ENCODE measurements at places on chromosomes 4 and X. TPM values are rescaled to one million over a fixed set of nuclear protein-coding genes. Genes with fewer than 3 reads are reported as not detected.
A peak's percentile ranks its signal among the peaks of the same experiment; 100 is the strongest.

FRG2 gene
- not detected for total RNA-seq

CLIC2 gene
- total RNA-seq = 8.2 TPM

ENAM gene
- 9.6 TPM for total RNA-seq

CITED1 gene
- total RNA-seq = not detected

L1CAM gene
- 10.0 TPM for total RNA-seq

FGF16 gene
- total RNA-seq = not detected

UCHL1 gene
- 12.8 TPM for total RNA-seq

TMEM271 gene
- total RNA-seq = not detected

ABCG2 gene
- total RNA-seq = 3.5 TPM

NXF3 gene
- total RNA-seq = 78.1 TPM

ARMCX2 gene
- 57.9 TPM for total RNA-seq

ARHGEF38 gene
- total RNA-seq = 20.4 TPM

CCSER1 gene
- 5.4 TPM for total RNA-seq

NAA11 gene
- not detected for total RNA-seq

- no peak for DNase-seq
Observed at GRCh38 chrX:154733066-154733425, 17.8 kb downstream of the GAB3 start.

- no peak for DNase-seq
Observed at GRCh38 chr4:168380290-168380689, 61.7 kb upstream of the DDX60 start.

GRCh38 chr4:86487738-86488348 lies 106.3 kb upstream of the PTPN13 start:
- DNase-seq = no peak

DNA sequence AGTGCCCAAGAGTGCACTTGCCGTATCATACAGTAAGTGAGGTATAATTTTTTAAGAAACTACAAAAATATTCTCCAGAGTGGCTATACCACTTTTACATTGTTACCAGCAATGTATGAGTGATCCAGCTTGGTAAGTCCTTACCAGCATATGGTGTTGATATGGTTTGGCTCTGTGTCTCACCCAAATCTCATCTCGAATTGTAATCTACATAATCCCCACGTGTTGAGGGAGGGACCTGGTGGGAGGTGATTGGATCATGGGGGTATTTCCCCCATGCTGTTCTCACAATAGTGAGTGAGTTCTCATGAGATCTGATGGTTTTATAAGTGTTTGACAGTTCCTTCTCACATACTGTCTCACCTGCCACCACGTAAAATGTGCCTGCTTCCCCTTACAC lies 44.8 kb downstream of the RBMX start:
- DNase-seq = no peak

DNA sequence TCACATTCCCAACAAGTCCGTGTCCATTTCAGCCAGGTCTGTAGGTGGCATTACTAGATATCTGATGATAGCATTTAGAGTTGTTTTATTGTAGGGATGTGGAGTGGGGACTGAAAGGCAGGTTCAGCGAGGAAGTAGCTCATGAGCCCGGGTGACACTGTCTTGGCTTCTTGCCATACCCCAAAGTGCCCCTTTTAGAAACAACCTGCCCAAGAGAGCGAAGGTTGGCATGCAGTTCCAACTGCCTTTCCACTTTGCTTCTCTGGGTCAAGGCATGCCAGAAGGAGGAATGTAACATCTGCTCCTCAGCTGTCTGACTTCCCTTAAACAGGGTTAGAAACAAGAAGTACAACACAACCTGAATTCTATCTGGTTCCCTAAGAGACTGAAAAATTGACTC lies 9.0 kb downstream of the GRIA3 start:
- no peak for DNase-seq

- DNase-seq = no peak
Observed at GRCh38 chr4:120769227-120769626, 153.3 kb downstream of the PRDM5 start.

DNA sequence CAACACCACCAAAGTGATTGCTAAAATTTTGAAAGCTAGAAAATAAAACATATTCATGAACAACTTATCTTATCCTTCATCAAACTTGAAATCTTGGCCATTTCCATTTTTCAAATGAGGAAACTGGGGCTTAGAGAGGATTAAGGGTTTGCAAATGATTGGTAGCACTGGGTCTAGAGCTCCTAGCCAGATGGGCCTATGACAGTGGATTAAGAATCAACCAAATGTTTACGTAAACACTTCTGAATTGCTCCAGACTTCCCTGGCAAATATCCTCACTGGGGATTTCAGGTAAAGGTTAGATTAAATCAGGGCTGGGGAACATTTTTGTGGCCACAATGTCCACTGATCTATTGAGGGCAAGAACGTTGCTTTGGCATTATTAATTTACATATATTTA lies 241.2 kb downstream of the ANK2 start:
- no peak for DNase-seq

DNA sequence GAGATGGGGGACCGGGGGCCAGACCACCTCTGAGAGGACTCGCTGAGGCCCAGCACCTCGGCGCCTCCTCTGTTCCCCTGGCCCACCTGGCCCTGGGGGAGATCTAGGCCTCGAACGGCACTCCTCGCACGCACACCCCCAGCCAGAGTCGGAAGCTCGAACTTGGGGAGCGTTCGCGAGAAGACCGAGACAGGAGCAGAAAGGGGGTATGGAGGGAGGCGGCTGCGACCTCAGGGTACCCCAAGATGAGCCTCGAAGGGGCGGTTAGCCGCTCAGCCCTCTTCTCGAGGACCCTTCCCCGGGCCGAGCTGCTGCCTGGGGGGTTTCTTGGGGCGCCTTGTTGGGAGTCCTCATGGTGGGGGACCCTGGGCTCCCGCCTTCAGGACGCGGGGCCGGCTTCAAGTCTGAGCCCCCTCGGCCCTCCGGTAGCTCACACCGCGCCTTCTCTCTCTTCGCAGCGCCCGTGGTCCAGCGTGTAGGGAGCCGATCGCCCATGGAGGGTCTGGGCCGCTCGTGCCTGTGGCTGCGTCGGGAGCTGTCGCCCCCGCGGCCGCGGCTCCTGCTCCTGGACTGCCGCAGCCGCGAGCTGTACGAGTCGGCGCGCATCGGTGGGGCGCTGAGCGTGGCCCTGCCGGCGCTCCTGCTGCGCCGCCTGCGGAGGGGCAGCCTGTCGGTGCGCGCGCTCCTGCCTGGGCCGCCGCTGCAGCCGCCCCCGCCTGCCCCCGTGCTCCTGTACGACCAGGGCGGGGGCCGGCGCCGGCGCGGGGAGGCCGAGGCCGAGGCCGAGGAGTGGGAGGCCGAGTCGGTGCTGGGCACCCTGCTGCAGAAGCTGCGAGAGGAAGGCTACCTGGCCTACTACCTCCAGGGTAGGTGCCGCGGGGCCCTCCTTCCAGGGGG lies 706 bp downstream of the DUSP9 start:
- no peak for DNase-seq

DNA sequence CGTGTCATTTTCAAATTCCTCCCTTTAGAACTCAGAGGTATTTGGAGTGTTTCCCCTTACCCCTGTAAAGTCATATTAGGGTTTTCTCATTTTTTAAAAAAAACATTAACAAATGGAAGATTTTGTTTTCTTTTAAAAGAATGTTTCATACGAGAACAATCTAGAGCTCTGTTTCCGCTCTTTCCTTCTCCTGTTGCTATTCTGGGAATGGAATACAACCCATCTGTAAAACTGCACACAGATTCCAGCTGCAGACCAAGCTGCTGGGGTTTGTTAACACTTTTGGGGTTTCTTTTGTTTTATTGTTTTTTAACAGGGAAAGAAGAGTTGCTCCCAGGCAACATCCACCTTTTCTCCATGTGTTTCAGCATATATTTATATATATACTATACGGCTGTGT lies 61.3 kb downstream of the HCCS start:
- DNase-seq = no peak

DNA sequence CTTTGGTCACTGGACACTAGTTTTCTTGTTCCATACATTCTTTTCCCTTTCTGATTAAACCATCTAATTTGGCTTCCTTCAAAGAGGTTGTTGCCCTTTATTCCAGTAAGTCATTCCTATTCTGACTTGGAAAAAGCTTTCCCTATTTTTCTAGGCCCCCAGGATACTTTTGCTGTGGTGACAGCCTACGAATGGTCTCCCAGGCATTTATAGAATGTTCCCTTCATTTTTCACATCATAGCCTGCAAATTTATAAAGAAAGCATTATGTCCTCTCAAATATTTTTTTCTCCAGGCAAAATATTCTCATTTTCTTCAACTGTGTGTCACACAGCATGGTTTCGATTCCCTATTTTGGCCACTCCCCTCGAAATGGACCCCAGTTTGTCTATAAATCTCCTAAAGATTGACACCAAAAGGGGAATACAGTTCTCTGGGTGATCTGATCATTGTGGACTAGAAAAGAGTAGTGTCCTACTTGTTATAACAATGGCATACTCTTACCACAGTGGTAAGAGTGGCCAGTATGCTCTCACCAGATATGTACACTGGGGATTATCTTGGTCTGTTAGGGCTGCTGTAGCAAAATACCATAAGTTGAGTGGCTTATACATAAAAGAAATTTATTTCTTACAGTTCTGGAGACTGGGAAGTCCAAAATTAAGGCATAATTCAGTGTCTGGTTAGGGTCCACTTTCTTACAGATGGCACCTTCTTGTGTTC lies 41.5 kb upstream of the BMP2K start:
- no peak for DNase-seq

DNA sequence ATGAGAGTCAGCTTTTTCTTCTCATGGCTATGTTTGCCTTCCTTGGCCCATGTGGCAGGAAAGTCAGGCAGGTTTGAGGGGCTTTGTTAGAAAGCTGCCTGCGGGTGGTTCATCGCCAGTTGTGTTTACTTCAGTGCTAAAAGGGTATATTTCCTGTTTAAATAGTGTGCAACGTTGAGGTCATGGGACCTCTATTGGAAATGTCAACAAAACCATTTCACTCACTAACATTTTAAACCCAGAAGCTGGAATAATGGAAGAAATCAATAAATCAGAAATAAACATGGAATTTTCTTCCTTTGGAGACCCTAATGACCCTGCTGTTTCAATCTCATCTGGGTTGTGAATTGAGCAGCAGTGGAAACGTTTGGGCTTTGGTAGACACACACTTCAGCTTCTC lies 185.8 kb downstream of the ANKRD50 start:
- DNase-seq = no peak

GRCh38 chr4:102139132-102139573 lies 206.1 kb downstream of the SLC39A8 start:
- no peak for DNase-seq

- no peak for DNase-seq
Observed at GRCh38 chr4:95585016-95585695, 36.4 kb upstream of the UNC5C start.

GRCh38 chr4:8224267-8224974 lies 25.3 kb downstream of the SH3TC1 start:
- DNase-seq = no peak

DNA sequence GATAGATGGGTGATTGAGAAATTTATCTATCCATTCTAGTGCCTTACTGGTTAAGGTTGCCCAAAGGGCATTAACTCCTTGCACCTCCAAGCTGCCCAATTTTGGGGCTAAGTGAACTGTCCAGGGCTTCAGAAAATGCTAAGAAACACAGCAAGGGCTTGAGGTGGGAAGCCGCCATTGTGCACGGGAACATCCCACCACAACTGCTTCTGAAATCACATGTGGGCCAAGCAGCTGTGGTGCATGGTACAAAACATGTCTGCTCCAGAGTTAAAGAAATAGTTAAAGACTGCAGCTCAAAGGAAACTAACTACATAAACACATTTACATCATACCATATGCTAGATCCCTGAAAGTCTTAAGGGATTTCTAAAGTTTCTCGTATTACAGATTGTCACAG lies 144.3 kb upstream of the NDST3 start:
- no peak for DNase-seq

GRCh38 chr4:158209825-158210807 lies at the start of gene TMEM144:
TMEM144 (plus strand) TSS chr4:158210486; CDS start chr4:158212668, 2,182 bp downstream.
- peak; percentile 91 for DNase-seq

- DNase-seq = no peak
Observed at GRCh38 chr4:48815483-48815882, 15.4 kb upstream of the OCIAD1 start.

DNA sequence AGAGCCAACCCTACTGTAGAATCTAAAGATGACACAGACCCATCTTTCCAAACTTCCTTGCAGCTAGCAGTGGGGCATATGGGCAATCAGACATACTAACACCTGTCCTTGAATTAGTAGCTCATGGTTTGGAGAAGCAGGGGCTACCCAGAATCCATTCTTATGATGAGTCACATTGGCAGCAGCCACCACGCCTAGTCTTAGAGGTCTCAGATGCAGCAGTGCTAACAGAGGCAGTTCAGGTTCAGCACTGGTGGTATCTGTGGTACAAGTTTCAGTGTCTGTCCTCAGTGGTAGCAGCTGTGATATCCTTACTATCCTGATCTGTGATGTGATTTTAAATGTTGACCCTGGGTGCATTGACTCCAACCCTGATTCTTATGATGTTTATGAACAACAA lies 68.1 kb downstream of the FRMPD4 start:
- DNase-seq = no peak

- DNase-seq = no peak
Observed at GRCh38 chrX:19746919-19747651, 140.3 kb downstream of the SH3KBP1 start.

GRCh38 chr4:82667761-82668480 lies 106.1 kb upstream of the TMEM150C start:
- no peak for DNase-seq

DNA sequence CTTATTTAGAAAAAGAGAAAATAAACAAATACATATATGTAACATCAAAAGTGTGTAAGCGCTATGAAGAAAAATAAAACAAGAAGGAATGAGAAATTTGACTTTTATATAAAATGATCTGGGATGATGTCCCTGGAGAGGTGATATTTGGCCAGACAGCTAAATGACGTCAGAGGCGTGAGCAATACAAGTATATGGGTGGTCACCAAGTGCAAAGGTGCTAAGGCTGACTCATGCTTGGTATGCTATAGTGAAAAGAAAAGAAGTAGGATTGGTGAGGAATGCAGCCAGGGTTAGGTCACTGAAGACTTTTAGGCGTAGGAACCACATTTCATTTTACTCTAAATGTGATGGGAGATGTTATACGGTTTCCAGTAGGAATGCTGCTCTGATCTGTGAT lies 1049.1 kb upstream of the TENM3 start:
- no peak for DNase-seq

- DNase-seq = peak; percentile 45
Observed at GRCh38 chrX:15564981-15565579, 35.7 kb downstream of the ACE2 start.

GRCh38 chrX:6821730-6822129 lies 286.8 kb upstream of the VCX3A start:
- DNase-seq = no peak

DNA sequence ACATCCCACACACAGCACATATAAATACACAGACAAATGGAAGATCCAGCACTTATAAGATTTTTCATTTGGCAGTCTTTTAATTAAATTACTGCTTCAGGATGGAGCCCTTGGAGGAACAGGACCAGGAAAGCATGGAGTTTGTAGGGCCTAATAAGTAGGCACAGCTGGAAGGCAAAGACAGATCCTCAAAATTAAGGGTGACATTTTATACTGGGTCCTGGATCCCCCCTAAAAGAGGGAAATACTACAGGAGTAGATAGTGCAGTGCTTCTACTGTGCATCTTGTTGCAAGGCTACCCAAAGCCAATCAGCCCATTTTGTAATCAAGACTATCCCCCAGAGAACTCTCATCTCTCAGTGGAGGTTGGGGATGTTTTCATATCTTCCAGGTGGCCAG lies 1860.7 kb upstream of the PCDH10 start:
- no peak for DNase-seq
